ENCODE measurements at places on chromosomes 7 and 10. TPM values are rescaled to one million over a fixed set of nuclear protein-coding genes. Genes with fewer than 3 reads are reported as not detected.

Gene HOXA9
- total RNA-seq, result 4.9 TPM

Gene UROS
- total RNA-seq, result 73.6 TPM

- H3K36me3 ChIP-seq, result no peaks in the 10 kb centered on the region
- DNase-seq, result no peak
- H3K4me3 ChIP-seq, result no peak overlapping the region
- H3K4me1 ChIP-seq, result no peaks in the 10 kb centered on the region
Observed at GRCh38 chr10:114009281-114009996, 34.2 kb upstream of the ADRB1 start.

Gene NPFFR1
- total RNA-seq, result not detected

Gene WDFY4
- total RNA-seq, result 0.69 TPM

All from psoas muscle (tissue), 8 donors.